Smooth muscle cell of the brain vasculature (primary cell): ENCODE measurements at places on chromosomes 16 and 17.

GRCh38 chr17:9444687-9445086, 130.9 kb downstream of the STX8 start:
- no peak for DNase-seq

- DNase-seq, result no peak
Measured at GRCh38 chr16:7716660-7717550, 384.3 kb downstream of the RBFOX1 start.

- no peak for DNase-seq
Measured at GRCh38 chr16:48247311-48247710, at the start of gene ABCC11. ABCC11 (minus strand) TSS chr16:48247539; CDS start chr16:48231921, 15,618 bp downstream.

- no peak for DNase-seq
Measured at GRCh38 chr17:28864991-28865849, 10.4 kb downstream of the ERAL1 start.

DNA sequence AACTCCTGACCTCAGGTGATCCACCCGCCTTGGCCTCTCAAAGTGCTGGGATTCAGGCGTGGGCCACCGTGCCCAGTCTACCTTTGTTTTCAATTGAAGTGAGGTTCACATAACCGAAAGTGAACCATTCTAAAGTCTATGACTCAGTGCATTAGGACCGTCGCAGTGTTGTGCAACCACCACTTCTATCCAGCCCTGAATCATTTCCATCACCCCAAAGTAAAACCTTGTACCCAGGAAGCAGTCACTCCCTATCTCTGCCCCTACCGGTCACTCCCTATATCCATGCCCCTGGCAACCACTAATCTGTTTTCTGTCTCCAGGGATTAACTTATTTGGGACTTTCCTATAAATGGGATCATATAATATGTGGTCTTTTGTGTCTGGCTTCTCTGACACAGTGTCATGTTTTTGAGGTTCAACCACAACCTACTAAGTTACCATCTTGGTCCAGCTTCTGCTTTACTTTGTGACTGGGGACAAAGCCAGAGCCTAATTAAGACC, 28.3 kb upstream of the CDC42EP4 start:
- no peak for DNase-seq

- no peak for DNase-seq
Measured at GRCh38 chr16:30041841-30042240, 10.8 kb upstream of the TLCD3B start.

DNA sequence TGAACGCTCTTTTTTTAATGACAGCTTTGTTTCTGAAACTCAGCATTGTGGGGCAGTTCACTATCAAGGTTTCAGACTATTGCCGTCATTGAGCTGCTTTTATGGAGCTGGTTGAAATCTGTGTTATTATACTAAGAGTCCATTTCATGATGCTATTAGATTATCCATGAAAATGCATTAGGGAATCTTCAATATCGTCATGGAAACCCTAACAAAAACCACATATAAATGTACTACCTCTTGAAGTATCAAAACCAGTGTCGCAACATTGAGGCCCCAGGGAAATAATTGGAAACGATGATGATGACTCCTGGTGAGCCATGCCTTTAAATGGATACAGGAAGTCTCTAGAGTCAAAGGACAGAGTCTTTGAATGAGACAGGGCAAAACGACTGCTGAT, 231.6 kb upstream of the CPHXL start:
- DNase-seq, result no peak

DNA sequence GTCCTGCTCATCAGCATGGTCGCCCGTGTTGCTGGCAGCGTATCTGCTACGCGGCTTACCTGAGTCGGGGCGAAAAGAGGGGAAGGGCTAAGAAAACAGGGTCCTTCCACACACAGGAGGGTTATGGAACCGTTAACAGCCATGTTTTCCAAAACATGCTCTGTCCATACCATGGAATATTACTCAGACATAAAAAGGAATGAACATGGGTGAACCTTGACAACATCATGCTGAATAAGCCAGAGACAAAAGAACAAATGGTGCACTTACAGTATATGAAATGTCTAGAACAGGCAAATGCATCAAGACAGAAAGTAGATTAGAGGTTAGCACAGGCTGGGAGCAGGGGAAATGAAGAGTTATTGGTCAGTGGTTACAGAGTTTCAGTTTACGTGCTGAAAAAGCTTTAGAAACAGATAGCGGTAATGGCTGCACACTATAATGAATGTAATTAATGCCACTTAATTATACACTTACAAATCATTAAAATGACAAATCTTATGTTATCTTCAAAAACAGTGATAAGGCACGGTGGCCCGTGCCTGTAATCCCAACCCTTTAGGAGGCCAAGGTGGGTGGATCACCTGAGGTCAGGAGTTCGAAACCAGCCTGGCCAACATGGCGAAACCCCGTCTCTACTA, 7.8 kb downstream of the NPRL3 start:
- no peak for DNase-seq

GRCh38 chr16:1508494-1509187, 15.5 kb downstream of the TELO2 start:
- DNase-seq, result no peak
